ENCODE measurements at places on chromosomes 16 and 17.

GRCh38 chr17:71926746-71927398 is 193.9 kb upstream of the SOX9 start:
- no peak for DNase-seq

GRCh38 chr16:13913374-13914292 is 6.3 kb upstream of the ERCC4 start:
- no peak for DNase-seq

- no peak for DNase-seq
These were observed 35.7 kb upstream of the SSTR5 start for GRCh38 chr16:1036726-1037393.

DNA sequence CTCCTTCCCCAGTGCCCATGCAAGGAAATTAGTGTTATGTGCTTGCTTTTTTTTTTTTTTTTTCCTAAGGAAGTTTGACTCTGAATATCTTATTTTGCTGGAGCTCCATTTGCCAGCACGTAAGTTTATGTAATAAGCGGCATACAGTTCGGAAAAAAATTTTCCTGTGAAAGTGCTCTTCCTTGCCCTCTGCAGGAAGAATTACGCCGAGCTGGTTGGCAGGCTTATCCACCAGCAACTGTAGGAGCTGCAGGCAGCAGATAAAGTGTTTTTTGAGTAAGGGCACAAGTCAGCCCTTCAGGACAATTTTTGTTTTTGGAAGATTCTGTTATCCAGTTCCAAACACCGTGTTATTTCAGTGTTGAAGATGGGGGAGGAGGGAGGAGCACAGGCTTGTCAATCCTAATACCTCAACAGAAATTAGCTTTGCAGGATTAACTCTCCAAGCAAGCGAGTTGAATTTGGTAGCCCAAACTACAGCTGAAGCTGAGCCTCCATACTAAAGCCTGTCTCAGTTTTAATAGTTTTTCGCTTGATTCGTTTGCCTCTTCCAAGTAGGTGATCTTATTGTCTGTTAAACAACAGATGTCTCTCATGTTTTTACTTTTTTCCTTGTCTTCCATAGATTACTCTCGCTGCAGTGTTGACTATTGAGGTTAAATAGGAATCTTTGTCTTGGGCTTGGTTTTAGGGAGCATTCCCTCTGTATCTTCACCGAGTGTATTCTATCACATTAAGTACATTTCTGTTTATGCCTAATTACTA is 1.1 kb downstream of the SPECC1 start:
- peak; percentile 16 for DNase-seq

- DNase-seq, result no peak
These were observed 39.9 kb downstream of the ADCY7 start for GRCh38 chr16:50306287-50306686.

- DNase-seq, result no peak
These were observed 1.4 kb downstream of the HIRIP3 start for GRCh38 chr16:29993903-29994599.

DNA sequence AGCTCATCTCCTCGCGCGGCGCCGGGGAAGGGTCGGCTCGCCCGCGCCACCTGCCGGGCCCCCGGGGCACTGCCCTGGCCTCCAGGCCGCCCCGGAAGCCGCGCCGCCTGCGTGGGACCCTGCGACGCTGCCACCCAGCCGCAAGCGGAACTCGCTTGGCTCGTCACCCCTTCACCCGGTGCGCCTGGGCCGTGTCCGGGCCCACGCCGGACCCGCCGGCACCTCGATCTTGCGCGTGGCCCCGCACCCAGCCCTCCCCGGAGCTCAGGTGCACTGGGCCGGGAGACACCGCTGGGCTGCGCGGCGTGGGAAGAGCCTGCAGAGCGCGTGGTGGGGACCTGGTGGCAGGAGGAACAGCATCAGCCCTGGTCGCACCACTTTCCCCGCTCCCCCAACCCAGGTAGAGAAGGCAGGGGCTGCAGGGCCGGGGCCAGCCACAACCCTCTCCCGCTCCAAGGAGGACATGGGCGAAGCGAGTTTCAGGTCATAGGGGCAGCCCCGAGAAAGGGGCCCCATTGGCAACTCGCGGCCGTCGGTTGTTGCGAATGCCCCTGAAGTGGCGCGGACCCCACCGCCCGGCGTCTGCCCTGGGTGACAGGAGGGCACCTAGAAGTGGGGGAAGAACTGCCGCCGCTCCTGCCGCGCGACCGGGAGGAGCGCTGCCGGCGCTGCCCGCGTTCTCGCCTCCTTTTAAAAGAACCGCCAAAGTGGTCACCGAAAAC is 363 bp upstream of the MIF4GD start:
- DNase-seq, result peak; percentile 86

- DNase-seq, result no peak
These were observed 176.5 kb upstream of the CDH5 start for GRCh38 chr16:66189951-66190350.

- no peak for DNase-seq
These were observed 257.3 kb upstream of the SALL1 start for GRCh38 chr16:51408357-51408756.

DNA sequence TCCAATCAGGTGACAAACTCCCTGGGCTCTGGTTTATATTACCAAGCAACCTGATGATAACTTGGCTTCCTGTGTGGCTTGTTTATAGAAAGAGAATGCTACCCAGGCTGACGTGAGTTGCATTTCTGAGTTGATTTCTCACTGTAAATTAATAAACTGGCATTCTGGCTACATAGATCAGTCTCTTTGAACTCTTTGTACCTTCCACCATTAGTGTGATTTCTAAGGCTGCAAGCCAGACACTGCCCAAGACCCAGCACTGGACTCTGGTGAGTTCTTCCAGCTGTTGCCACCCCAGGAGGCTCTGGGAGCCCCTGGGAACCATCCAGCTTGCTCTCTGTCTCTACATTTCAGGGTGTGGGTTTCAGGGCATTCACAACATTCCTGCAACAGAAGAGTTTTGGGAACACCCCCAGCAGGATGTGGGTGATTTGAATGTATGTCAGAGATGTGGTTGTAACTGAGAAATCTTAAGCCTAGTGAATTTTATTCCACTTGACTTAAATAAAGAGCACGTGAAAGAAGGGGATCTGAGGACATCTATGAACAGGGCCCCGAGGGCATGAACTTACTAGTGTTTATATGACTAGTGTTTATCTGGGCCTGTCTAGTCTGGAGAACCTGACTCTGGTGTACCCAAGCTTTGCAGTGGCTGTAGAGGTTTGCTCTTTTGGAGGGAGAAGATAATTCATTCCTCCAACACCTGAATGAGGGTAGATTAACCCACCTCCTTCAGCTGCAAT is 30.3 kb upstream of the LRRC37A start:
- DNase-seq, result no peak

DNA sequence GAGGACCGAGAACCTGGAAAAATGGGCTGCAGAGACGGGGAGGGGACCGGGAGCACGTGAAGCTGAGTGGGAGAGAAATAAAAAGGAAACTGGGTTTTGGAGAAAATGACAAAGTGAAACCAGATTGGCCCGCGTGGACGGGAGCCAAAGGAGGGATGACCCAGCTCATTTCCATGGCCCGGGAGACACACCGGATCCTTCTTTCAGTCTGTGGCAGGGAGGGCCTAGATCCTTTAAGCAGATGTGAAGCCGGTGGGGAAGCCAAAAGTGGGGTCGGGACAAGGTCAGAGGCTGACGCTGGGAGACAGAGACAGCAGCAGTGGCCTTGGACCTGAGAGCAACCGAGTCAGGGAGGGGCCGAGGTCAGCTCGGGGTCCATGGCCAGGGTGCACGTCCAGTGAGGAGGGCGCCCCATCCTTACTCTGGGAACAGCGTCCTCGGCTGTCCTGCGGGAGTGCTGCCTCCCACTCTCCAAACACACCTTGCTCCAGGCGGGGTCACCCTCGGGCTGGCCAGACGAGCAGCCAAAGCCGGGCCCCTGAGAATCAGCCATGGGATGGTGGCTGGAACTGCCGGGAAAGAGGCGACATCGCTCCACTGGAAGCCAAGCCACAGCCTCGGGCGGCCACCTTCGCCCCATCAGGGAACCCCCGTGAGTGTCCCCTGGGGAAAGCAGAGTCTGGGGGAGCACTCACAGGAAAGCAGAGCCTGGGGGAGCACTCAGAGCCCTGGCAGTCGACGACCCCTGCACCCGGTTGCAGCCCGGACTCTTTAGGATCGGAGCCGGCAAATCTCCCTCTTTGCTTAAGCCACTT is 17.3 kb downstream of the CA5A start:
- no peak for DNase-seq

DNA sequence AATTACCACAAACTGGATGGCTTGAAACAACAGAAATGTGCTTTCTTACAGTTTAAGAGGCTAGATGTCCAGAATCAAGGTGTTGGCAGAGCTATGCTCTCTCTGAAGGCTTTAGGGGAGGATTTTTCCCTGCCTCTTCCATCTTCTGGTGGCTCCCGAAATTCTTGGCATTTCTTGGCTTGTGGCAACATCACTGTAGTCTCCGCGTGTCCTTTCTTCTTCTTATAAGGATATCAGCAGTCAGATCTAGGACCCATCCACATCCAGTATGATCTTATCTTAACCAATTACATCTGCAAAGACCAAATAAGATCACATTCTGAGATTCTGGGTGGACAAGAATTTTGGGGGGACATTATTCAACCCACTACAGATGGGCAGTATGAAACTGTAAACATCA is 119.2 kb upstream of the PMFBP1 start:
- DNase-seq, result no peak

DNA sequence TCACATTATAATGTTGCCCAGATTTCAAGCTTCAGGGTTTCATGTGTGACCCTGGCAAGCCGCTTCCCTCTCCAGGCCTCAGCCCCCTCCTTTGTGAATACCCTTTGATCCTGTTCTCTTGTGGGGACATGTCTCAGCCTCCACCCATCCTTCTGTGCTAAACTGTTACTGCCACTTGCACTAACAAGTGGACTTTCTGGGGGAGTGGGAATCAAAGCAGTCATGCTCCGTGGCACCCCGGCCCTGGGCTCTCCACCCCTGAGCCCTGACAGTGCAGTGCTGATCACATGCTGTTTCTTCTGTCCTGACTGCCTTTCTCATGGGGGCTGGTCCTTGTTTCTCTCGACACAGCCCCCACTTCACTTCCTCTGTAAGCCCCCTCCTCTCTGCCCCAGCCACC is 9.7 kb upstream of the DCAF7 start:
- DNase-seq, result no peak

DNA sequence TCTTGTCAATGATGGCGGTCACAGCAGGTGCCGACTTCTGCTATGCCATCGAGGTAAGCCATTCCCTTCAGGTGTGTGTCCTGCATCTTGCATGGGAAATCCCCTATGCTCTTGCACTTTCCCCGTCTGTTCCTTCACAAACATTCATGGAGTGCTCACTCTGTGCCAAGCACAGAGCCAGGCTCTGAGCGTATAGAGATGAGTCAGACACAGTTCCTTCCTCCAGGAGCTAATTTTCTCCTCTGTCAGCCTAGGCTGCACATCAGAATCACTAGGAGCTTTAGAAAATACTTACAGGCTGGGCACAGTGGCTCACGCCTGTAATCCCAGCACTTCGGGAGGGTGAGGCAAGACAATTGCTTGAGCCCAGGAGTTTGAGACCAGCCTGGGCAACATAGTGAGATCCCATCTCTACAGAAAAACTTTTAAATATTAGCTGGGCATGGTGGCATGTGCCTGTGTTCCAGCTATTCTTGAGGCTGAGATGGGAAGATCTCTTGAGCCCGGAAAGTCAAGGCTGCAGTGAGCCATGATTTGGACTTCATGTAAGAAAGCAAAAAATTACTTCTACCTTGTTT is 14.1 kb downstream of the PRMT7 start:
- no peak for DNase-seq

- no peak for DNase-seq
These were observed 76.9 kb downstream of the ARHGAP44 start for GRCh38 chr17:12866244-12866643.

DNA sequence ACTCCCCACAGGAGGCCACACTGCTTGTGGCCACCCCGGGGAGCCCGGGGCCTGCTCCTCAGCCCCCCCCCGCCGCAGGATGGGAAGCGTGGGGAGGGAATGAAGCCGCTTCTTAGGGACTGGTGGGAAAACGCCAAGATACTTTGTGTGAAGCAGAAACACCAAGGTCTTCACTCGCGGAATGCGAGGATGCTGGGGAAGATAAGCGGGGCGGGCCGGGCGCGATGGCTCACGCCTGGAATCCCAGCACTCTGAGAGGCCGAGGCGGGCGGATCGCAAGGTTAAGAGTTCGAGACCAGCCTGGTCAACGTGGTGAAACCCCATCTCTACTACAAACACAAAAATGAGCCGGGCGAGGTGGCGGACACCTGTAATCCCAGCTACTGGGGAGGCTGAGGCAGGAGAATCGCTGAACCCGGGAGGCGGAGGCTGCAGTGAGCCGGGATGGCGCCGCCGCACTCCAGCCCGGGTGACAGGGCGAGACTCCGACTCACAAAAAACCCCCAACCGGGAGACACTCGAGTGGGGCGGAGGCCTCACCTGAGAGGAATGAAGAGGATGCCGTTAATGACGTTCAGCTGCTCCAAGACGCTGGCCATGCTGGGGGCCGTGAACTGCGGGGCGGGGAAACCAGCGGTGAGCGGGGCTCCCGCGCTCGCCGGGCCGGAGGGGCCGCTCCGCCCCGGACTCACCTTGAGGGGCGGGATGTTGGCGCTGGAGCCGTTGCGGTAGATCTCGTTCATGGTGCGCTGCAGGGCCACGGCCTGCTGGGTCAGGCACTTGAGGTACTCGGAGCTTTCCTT is 20.3 kb downstream of the CLUH start:
- DNase-seq, result no peak

GRCh38 chr16:10658943-10659342 is 35.8 kb downstream of the TEKT5 start:
- no peak for DNase-seq

GRCh38 chr16:1560153-1560552 is 26.7 kb downstream of the TMEM204 start:
- no peak for DNase-seq

All from NAMALWA (cell line).